SHP77 (cell line): ENCODE measurements at places on chromosomes 16 and 17.

GRCh38 chr16:57648125-57648524 lies 19.7 kb downstream of the ADGRG1 start:
- DNase-seq, result no peak

DNA sequence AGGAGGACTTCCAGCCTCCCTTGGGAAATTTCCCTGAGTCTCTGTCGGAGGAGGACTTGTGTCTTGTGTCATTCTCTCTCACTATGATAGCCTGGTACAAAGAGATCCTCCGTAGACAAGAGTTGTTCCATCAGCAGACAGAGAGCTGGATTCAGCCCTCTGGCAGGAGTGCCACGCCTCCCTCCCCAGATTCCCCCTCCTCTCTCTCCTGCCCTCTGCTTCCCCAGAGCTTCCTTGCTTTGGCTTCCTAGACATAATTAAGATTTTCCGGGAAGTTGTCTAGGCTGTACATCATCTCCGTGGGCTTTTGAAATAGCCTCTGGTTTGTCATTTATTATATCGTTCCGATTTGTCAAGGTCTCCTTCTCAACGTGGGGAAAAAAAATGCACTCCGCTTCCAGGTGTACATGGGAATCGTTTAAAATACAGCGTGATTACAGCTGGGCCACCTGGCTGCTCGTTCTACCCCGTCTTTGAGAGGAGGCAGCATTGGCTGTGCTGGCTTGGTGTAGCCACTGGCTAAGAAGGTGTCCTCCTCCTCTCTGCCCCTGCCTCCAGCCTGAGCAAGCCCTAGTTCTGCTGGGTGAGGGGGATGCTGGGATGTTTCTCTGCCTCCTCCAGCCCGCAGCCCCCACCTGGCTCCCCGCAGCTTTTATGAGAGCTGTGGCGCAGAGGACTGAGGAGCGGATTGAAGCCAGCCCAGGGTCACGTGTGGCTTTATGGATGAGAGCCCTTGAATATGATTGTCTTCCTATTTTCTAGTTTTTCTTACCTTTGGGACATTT lies 282.5 kb downstream of the SNX29 start:
- DNase-seq, result no peak

DNA sequence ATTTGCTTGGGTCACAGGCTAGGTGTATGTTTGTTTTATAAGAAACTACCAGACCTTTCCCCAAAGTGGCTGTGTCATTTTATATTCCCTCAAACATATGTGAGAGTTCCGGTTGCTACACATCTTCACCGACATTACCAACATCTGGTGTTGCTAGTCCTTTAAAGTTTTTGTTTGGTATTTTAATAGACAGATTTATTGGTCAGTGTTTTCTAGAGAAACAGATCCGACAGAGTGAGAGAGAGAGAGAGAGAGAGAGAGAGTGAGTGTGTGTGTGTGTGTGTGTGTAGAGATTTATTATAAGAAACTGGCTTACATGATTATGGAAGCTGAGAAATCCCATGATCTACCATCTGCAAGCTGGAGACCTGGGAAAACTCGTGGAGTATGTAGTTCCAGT lies 31.0 kb downstream of the LDHD start:
- no peak for DNase-seq

- DNase-seq, result no peak
Observed at GRCh38 chr17:61144137-61144536, 255.5 kb upstream of the TBX2 start.

DNA sequence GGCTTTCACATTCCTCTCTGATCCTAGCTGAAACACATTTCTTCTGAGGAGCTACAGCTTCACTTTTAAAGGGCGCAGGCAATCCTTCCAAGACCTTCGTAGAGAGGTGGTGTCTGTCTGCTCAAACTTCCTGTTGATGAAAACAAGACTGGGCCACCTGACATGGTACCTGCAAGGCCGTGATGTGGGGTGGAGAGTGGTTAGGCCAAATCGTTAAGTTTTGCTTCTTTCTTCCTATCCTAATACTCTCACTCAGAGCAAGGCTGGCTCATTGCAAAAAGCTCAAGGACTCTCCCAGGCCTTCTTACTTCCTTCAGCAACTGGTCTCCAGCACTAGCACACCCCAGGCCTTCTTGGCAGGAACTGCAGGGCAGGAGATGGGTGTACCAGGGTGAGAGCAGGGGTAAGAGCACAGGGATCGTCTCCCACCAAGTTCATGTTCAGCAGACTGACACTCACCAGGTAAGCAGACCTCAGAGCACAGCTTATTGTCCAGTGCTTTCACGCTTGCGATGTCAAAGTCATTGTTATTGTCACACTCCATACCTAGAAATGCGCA lies 10.9 kb upstream of the FOXJ1 start:
- DNase-seq, result no peak

DNA sequence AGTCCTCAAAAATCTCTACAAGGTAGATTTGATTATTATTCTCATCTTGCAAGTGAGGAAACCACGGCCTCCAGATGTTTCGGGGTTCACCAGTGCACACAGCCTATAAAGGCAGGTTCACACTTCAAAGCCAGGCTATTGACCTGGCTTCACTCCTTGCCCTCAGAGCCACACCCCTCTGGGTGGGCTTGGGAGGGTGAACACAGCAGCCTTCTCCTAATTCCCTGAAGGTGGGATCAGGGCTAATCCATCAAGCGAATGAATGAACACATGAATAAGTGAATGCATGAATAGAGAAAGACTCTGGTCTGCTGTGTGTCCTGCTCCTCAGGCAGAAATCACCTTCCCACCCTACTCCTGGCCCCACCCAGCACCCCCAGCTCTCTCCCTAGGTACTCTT lies 139.0 kb downstream of the CYLD start:
- no peak for DNase-seq
